ENCODE measurements at places on chromosomes 5 and 9.
A peak's percentile ranks its signal among the peaks of the same experiment; 100 is the strongest.

DNA sequence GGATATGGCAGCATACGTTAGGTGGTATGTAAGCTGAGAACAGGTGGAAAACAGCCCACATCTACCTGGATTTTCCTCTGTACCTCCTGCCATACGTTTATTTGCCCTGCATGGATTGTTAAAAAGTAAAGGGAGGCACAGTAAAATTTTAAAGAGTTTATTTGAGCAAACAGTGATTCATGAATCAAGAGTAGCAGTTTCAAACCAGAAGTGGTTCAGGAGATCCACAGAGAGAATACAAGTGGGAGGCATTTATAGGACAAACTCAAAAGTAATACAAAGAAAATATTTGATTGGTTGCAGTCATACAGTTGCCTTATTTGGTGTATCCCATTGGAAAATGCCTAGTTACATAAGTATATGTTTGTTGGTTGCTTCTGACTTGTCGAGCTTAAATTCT lies 117.6 kb downstream of the FAM170A start:
- DNase-seq: no peak

- no peak for DNase-seq
Measured at GRCh38 chr5:73981704-73982103, 355.7 kb downstream of the ARHGEF28 start.

- DNase-seq: peak; percentile 81
Measured at GRCh38 chr5:80191991-80192398, 63.9 kb downstream of the SERINC5 start.

DNA sequence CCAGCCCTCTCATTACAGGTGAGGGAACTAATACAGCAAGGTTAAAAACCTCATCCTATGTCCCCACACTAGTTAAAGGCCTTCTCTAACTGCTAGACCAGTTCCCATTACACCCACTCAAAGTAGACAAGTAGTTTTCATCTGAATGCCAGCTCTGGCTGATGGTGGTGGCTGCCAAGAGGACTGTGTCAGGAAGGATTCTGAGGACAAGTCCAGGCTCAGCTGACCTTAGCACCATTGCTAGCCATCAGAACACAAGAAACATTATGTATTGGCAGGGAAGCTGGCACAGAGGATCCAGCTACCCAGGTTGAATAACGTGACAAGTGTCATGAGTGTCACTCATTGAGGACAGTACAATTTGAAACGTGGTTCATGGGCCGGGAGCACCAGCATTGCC lies 163.4 kb downstream of the HSD17B3 start:
- no peak for DNase-seq
